Activated CD4-positive, alpha-beta T cell treated with anti-CD3 and anti-CD28 coated beads for 4 hours (primary cell): ENCODE measurements at places on chromosomes 6 and 20.

- DNase-seq: no peak
These were observed 71.5 kb upstream of the PLN start for GRCh38 chr6:118476551-118476950.

DNA sequence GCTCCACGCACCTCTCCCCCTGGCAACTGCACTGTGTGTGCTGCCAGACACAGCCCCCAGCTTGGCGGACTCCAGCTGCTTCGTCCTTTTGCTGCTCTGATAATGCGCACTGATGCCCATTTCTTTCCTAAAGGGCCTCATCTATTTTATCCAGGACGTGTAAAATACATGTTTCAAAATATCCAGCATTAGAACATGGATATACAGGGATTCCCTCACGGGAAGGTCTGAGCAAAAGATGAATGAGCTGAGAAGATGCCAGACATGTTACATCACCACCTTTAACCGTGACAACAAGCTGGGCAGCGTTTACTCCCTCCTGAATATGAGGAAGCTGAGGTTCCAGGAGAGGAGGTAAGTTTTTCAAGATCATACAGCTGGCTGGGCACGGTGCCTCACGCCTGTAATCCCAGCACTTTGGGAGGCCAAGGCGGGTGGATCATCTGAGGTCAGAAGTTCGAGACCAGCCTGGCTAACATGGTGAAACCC is 32.8 kb downstream of the TNXB start:
- DNase-seq: no peak

DNA sequence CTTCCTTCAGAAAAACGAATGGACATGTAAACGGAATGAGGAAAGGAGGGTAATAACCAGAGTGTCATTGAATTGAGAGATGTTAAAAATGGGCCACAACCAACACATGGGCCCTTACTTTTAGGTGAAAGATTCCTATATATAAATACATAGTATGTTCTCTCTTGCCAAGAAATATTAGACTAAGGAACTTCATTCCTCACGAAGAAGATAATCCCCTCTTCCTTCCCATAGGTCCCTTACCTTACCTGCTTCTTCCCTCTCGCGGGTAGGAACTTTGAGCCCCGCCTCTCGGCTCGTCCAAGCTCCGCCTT is 295 bp upstream of the TBC1D22B start:
- DNase-seq: no peak

- no peak for DNase-seq
These were observed 7.6 kb upstream of the ADIG start for GRCh38 chr20:38573413-38573812.

DNA sequence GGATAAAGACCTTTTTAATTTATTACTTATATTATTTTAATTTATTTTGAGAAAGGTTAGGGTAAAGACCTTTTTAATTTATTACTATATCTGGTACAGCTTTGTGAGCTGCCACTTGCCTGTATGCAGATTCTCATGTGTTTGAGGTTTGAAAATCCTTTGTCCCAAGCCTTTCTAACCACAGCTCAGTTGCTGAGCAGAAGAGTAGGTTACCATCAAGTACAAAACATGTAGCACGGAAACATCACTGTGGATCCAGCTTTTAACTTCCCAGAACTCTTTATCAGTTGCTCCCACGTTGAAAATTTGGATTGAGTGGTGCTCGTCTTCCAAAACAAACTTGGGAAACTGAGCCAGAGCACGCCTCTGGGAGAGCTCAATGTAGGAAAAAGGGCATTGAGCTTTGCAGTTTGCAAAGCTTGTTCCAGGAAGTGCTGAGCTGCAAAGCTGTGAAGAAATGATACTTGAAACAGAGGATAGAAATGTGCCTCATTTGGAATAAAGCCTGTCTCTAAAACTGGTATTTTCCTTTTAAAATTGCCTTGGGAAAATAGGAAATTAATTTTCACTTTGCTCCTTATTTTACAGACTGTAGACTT is 89.0 kb downstream of the RREB1 start:
- no peak for DNase-seq

DNA sequence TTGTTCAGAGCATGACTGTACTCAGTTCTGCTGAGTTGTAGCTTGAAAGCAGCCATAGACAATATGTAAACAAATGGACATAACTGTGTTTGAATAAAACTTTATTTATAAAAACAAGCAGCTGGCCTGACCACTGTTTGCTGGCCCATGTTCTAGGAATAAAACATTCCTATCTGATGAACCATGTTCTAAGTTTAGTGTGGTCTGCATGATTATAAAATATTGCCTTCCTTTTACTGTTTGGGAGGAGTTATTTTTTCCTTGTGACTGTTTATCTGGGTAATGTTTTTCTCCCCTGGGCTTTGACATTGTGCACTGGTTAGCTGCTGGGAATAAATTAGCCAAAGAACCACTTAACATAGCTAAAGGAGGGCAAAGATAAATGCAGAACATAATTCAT is 55.1 kb downstream of the CDS2 start:
- DNase-seq: no peak

DNA sequence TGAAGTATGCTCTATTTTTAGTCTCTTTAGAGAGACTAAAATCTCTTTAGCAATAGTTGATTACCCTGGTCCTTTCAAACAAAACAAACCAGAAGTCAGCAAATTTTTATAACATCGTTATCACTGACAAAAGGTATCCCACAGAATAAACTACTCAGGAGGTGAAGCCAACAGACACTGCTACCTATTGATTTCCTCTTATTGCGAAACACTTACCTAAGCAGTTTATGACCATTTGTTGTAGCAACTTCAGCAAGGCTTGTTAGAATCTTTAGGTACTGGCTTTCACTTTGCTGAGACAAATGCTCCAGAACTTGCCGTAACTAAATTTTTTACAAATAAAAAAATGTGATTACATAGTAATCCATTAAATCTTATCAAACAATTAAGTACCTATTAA is 64.4 kb downstream of the HACE1 start:
- no peak for DNase-seq

DNA sequence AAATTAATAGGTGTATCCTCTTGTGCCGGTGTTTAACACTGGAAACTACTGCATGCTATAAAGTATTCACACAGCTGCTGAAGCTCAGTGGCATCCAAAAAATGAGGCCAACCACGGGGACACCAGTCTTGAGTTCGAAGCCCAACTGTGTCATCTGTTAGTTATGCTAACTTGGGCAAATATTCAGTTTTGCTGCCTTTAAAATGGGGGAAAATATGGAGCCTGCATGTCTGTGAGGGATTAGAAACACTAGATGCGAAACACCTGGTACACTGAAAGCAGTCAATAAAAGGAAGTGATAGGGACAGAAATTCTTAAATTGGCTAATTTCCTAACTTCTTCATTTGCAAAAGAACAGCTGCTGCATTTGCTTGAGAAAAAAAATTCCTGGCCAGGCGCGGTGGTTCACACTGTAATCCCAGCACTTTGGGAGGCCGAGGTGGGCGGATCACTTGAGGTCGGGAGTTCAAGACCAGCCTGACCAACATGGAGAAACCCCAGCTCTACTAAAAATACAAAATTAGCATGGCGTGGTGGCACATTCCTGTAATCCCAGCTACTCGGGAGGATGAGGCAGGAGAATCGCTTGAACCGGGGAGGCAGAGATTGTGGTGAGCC is 36.6 kb upstream of the MLIP start:
- DNase-seq: no peak

GRCh38 chr6:132998418-132998817 is 184.0 kb downstream of the RPS12 start:
- no peak for DNase-seq

DNA sequence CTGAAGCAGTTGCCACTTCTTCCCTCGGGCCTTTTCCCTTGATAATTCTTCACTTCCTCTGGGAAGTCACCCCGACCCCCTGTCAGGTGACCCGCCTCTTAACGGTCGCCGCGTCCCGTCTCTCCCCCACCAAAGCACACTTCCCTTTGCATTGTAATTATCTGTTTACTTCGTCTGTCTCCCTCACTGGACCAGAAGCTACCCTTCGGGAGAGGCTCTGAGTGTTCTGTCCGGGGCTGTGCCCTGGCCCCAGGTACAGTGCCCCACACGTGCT is 771 bp upstream of the SNAI1 start:
- no peak for DNase-seq

DNA sequence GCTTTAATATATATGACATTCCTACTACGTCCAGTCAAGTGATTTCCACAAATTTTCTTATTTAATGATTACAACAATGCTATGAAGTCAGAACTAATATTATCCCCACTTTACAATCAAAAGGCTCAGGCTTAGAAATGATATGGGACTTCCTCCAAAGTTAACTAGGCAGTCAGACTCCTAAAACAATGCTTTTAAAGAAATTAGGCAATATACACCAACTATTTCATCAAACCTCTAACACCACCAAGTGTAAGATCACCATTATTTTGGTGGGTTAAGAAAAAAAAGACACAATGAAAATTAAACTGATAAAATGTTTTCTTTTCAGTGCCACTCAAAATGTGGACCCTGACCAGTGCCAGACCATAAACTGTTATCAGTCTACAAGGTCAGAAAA is 256.1 kb upstream of the RUNX2 start:
- DNase-seq: no peak

DNA sequence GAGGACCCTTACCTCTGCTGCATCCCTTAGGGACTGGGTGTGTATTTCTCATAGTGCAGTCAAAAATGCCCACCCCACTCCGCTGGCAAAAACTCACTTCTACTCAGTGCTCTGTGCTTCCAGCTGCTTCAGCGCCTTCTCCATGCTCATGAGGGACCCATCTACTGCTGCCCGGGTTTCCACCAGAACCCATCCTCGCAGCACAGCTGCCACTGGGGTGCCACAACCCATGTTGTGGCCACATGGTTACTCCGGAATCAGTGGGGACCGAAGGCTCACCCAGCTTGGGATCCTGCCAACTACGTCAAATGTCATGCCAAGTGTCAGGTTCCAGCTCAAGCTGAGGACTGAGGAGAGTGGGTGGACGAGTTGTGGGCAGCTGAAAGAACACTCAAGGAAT is 774.2 kb upstream of the EYS start:
- no peak for DNase-seq

DNA sequence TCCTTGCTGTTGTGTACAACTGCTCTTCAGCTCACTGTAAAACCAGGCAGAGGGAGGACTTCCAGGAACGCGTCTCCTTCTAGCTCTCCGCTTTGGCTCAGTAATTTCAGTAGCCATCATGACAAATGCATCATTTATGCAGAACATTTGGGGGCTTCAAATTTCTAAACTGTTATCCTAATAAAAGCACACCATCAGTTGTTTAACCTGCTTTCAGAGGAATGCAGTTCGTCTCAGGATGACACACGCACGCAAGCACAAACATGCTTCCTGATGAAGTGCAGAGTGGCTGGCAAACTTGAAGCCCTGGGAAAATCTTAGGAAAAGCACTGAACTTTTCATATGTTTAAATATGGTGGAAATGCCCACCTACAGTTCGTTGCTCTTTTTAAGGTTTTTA is 24.4 kb downstream of the SLC22A23 start:
- DNase-seq: no peak

DNA sequence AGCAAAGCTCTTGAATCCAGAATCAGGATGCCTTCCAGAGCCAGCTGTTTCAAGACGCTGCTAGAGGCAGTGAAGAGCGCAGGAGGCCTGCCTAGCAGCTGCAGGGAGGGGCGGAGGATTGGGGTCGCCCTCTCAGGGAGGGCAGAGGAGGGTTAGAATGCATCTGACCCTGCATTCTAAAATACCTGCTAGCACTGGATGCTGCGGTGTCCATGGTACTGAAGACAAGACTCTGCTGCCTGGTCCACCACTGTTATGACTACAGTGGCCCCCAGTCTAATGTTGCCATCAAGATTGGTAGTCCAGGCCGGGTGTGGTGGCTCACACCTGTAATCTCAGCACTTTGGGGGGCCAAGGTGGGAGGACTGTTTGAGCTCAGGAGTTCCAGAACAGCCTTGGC is 193.7 kb upstream of the PROKR2 start:
- no peak for DNase-seq

GRCh38 chr6:49551866-49552129 is 1.3 kb downstream of the C6orf141 start:
- no peak for DNase-seq

DNA sequence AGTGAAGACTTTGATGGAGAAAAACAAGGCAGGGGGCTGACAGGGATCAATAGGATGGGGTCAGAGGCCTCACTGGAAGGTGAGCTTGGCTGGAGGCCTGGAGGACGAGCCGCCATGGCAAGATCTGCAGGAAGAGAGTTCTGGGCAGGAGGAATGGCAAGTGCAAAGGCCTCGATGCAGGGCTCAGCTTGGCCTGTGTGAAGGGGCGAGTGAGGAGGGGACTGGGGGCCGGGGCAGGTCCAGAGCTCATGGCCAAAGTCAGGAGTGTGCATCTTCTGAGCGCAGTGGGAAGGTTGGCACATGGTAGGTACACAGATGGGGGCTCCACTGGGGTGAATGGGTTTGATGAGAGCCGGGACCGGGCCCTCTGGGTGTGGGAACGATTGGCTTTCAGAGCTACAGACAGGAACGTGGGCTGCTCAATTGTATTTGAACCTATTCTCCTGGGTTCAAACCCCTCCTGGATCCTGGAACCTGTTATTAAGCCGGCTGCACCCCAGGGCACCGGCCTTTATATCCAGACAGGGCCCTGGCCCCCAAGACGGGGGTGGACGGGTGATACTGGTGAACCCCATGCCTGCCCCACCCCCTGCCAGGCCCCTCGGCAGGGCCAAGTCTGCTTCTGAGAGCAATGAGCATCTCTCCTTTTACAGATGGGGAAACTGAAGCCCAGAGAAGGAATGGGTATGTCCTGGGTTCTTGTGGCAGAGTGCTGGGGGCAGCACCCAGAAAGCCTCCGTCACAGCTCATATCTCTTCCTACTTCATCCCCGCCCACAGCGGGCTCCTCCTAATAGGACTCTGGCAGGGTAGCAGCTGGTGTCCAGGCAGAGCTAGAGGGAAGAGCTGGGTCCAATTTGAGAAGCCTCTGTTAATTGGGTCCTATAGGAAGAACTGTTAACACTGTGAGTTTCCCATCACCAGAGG is 106.1 kb downstream of the CEBPB start:
- DNase-seq: no peak

- DNase-seq: no peak
These were observed 78.1 kb upstream of the CD93 start for GRCh38 chr20:23164176-23164601.

DNA sequence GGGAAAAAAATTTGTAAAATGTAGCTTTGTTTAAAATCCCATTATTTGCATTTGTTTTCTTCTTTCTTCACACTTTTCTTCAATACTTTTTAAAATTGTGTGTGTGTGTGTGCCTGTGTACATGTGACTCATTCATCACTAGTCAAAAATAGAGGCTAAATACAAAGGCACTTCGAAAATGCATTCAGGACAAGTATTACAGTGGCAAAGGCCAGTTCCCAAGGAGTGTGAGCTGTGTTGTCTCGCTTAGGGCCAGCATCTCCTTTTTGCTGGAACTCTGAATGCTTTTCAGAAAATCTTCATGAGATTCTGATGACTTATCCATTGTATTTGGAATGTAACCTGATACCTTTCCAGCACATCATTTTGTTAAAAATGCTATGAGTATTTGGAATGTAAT is 288.5 kb upstream of the CNR1 start:
- DNase-seq: no peak
